ENCODE measurements at places on chromosomes 13 and 19. TPM values are rescaled to one million over a fixed set of nuclear protein-coding genes. Genes with fewer than 3 reads are reported as not detected.

- no peak for DNase-seq
Measured at GRCh38 chr13:98874029-98874397, 103.9 kb downstream of the DOCK9 start.

GRCh38 chr13:27533155-27533643 is 82.8 kb upstream of the MTIF3 start:
- peak; percentile 94 for DNase-seq

Gene GPI
- 257 TPM for total RNA-seq

- DNase-seq: no peak
Measured at GRCh38 chr19:30183807-30184490, 188.2 kb upstream of the ZNF536 start.

DNA sequence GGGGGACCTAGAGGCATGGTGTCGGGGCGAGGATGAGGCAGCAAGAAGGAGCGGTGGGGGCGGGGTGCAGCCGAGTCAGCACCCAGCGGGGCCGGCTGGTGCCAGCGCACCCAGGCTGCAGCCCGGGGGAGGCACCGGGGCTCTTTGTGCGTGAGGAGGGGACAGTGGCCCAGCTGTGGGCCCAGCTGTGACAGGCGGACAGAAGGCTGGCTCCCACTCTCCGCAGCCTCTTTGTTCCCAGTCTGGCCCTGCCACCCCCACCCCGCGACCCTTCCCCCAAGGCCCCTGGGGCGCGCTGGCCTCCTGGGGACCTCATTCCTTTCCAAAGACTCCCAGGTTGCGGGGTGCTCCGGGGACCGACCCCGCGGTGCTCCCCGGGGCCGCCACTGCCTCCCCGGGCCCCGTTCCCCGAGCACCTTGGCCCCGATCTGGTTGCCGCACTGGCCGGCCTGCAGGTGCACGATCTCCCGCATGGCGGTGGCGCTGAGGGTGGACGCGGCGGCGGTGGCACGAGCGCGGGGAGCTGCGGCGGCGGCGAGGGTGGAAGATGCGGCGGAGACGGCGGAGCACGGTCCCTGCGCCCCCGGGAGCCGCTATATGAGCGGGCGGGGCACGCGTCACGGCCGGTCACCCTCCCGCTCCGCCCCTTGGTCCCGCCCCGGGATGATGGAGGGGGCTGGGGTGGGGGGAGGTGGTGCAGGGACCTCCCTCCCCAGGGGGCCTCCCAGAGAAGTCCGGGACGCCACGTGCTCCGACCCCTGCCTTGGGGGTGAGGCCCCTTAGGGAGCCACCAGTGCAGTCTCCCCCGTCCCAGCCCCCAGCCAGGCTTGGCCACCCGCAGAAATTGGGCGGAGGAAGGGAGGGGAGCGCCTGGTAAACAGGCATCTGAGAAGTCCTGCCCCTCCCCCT is at the start of gene TUBB4A:
Gene TUBB4A (minus strand): TSS at position 570 of the 909 bp plus-strand sequence. CDS start 97 bp downstream, at position 473.
- peak; percentile 62 for DNase-seq

Gene GJB2
- 5.0 TPM for total RNA-seq

Gene KLF16
- total RNA-seq: 22.2 TPM

Gene APOC1
- 11.8 TPM for total RNA-seq

DNA sequence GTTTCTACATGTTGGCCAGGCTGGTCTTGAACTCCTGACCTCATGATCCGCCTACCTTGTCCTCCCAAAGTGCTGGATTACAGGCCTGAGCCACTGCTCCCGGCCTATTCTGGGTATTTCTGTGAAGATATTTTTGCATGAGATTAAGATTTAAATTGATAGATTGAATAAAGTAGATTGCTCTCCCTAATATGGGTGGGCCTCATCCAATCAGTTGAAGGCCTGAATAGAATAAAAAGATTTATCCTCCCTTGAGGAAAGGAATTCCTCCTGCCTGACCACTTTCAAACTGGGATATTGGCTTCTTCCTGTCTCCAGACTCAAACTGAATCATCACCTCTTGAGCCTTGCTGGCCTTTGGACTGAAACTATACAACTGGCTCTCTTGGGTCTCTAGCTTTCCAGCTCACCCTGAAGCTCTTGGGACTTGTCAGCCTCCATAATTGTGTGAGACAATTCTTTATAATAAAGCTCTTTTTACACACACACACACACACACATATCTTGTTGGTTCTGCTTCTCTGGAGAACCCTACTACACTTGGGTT is 36.1 kb upstream of the CXCL17 start:
- no peak for DNase-seq
